ENCODE measurements at places on chromosomes 12 and 14.

- no peak for DNase-seq
These were observed 3.2 kb downstream of the OR4K2 start for GRCh38 chr14:19878029-19878642.

- DNase-seq = no peak
These were observed 36.5 kb upstream of the KICS2 start for GRCh38 chr12:64258576-64258975.

- no peak for DNase-seq
These were observed 926.2 kb downstream of the VRK1 start for GRCh38 chr14:97723351-97723750.

- peak; percentile 36 for DNase-seq
These were observed 175.2 kb upstream of the ATP2B1 start for GRCh38 chr12:89883630-89884389.

DNA sequence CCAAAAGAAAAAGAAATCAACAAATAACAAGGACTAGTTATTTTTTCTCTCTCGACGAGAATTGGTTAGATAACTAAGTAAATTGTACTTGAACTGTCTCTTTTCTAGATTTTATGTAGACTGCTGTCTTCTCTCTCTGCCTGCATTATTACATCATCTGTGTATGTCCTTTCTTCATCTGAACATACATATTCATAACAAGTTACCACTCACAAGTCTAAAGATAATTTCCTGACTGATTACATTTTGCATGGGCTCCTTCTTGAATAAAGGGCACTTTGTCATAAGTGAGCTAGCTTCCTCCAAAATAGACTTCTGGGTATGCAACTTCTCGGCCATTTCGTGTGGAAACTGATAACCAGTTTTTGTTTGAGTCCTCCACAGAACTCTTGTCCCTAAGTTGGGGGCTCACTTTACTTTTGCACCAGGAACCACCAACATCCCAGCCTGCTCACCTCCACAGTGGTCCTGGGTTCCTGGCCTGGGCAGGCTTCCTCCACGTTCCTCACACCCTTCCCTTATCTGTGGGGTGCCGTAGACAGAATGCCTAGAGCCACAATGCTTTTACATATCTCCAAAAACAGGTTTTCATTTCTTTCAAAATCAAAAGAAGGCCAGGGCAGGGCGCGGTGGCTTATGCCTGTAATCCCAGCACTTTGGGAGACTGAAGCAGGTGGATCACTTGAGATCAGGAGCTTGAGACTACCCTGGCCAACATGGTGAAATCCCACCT lies 6.2 kb upstream of the DDX47 start:
- no peak for DNase-seq

GRCh38 chr14:92439537-92440344 lies 73.8 kb upstream of the RIN3 start:
- DNase-seq = no peak

DNA sequence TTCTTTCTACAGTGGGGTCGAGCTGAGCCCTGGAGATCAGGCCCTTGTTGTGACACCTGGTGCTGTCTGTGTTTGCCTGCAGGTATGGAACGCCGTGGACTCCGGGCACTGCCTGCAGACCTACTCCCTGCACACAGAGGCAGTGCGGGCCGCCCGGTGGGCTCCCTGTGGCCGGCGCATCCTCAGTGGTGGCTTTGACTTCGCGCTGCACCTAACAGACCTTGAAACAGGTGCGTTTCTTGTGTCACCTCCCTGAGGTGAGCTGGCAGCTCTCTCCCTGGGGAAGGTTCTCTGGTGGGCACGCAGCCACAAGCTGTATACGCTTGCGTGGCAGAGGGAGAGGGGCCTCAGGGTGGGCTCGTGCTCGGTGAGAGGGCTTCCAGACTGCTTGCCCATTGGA lies 119.3 kb downstream of the BEGAIN start:
- DNase-seq = no peak

DNA sequence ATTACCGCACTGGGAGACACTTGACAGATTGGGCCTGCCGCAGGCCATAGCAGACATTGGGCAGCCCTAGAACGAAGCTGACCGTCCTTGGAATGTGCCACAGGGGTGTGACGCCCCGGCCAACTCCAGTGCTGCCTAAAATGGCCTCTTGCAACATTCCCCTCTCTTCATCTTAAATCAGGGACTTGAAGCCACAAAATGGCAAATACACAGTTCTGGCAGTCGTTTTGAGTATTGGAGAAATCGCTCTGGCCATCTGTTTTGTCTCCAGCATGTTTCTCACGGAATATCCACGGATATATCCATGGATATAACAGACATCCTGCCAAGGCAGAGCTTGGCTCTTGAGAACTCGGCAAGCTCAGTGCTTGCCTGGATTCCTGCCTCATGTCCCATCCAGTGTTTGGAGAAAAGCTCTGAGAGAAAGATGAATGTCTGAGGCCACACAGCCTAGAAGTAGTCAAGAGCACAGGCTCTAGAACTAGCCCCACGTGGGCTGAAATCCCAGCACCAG lies 158.4 kb downstream of the CHST11 start:
- peak; percentile 60 for DNase-seq

DNA sequence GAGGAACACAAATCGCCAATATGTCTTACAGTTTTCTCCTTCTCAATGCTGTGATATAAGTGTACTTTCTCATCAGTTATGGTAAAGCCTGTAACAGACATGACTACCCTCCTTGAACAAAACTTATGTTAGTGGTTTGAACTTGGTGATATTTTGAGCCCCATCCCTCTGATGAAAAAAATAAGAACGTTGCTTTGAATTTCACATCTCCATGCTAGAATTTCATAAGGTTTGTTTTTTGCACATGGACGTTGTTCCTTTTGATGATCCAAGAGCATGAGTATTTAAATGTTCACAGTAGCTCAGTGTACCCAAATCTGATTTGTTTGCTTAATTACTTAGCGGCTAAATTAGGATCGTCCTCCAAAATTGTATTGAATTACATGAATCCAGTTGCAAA lies at the start of gene SLC15A5:
TSS of gene SLC15A5 (minus strand) at position 101 of the 400 bp plus-strand sequence. CDS start at position 101, 0 bp downstream.
- DNase-seq = no peak

DNA sequence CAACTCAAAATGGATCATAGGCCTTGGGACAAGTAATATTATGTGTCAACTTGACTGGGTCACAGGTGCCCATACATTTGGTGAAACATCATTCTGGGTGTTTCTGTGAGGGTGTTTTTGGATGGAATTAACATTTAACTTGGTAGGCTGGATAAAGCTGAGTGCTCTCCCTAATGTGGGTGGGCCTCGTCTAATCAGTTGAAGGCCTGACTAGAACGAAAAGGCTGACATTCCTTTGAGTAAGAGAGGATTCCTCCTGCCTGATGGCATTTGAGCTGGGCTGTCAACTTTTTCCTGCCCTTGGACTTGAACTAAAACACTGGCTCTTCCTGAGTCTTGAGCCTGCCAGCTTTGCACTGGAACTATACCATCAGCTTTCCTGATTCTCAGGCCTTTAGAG lies 93.4 kb upstream of the ESRRB start:
- no peak for DNase-seq

DNA sequence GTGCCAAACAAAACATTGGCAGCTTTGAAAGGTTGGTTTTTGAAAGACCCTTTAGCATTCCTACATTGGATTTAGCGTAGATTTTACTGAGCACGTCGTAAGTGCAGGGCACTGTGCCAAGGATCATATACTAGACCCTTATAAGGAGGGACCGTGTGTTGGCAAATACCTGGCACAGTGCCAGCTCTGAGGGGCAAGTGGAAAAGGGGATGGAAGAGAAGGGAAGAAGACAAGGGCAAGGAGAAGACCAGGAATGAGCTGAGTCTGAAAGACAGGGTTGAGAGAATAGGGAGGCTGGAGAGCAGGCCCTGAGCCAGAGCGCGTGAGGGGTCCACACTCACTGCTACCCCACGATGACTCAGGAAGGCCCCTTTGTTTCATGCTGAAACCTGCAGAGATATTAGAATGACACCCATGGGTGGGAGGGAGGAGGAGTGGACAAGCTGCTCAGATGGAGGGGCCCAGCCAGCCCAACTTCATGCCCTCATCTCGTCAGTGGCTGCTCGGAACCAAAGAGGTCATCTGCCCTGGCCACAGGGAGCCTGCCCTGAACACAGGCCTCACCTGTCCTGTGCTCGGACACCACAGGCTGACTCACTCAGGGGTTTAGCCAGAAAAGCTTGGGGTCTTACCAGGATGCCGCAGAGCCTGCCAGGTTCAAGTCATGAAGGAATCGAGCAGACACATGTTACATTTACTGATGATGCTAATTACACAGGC lies 25.0 kb downstream of the RAB35 start:
- no peak for DNase-seq

- DNase-seq = no peak
These were observed 58.8 kb downstream of the TTC7B start for GRCh38 chr14:90757452-90757851.

DNA sequence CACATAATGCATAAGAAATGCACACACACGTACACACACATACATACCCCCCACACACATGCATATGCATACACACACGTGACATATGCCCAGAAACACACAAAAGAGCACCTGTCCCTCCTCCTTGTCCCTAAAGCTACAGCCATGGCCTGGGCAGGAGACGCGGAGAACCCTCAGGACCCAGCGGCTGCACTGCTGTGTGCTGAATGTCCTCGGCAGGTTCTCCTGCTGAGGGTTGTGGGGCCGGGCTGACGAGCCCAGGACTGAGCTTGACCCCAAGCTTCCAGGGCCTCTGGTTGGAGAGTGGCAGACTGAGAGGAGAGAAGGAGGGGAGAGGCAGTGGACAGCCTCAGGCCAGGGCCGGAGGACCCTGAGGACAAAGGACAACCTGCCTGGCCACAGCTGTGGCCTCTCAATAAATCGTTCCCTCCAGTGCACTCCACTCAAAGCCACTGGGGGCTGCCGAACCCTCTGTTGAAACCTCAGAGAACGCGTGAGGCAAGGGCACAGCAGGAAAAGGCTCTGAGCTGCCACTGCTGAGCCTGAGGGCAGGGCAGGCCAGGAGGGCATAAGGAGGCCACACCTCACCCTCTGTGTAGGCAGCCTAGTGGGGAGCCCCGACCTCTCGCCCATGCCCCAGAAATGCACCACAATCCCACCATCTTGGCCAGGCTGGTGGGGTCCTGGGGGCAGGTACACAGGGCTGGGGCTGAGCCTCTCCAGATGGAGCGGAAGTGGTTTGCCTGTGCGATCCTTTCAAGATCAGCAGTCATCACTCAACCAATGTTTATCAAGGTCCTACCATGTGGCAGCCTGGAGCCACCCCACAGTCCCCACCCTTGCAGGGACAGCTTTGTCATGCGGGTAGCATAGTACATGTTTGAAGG lies 3.1 kb downstream of the CACNA2D4 start:
- peak; percentile 28 for DNase-seq

- DNase-seq = no peak
These were observed 408.7 kb downstream of the ADAMTS20 start for GRCh38 chr12:43143278-43143677.

- peak; percentile 88 for DNase-seq
These were observed at the start of gene FLVCR2 for GRCh38 chr14:75578102-75578785. TSS of gene FLVCR2 (plus strand) at chr14:75578620. CDS start at chr14:75578973, 353 bp downstream.

- DNase-seq = peak; percentile 94
These were observed 15.6 kb upstream of the LRTM2 start for GRCh38 chr12:1804545-1805332.

DNA sequence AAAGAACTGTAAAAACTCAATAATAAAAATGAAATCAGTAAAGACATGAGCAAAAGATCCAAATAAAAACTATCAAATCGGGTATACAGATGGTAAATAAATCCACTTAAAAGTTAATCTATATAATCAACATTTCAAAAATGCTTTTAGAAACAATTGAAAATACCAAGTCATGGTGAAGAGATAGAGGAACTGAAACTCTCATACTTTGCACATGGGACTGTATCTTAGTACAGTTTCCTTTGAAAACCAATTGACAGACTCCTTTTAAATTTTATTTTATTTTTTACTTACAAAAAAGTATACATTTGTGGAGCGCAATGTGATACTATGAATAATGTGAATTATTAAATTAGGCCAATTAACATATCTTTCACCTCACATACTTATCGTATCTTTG lies 98.6 kb upstream of the FAR2 start:
- no peak for DNase-seq

GRCh38 chr12:115023279-115024265 lies 339.6 kb upstream of the TBX3 start:
- DNase-seq = peak; percentile 87

DNA sequence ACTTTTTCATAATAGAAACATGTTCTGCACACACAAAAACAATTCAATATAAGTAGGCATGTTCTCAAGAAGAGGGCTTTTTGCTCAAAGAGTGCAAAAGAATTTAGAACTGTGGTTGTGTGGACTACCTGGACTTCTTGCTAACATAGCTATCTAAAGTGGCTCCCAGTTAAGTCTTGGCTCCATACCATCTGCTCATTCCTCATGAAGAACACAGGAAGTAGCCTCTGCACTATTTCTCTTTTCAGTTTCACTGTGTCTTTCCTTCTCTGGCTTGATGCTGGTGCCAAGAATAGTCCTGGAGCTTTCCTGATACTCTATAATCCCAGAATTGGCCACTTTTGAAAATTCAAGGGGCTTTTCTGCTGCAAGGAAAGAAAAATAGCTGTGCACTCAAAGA lies 127.4 kb downstream of the CCER1 start:
- DNase-seq = no peak

GRCh38 chr12:50488801-50489200 lies 16.0 kb upstream of the DIP2B start:
- DNase-seq = no peak

GRCh38 chr12:29889737-29890136 lies 106.0 kb upstream of the TMTC1 start:
- DNase-seq = peak; percentile 27

- DNase-seq = no peak
These were observed 26.4 kb downstream of the TM7SF3 start for GRCh38 chr12:26987634-26988424.

DNA sequence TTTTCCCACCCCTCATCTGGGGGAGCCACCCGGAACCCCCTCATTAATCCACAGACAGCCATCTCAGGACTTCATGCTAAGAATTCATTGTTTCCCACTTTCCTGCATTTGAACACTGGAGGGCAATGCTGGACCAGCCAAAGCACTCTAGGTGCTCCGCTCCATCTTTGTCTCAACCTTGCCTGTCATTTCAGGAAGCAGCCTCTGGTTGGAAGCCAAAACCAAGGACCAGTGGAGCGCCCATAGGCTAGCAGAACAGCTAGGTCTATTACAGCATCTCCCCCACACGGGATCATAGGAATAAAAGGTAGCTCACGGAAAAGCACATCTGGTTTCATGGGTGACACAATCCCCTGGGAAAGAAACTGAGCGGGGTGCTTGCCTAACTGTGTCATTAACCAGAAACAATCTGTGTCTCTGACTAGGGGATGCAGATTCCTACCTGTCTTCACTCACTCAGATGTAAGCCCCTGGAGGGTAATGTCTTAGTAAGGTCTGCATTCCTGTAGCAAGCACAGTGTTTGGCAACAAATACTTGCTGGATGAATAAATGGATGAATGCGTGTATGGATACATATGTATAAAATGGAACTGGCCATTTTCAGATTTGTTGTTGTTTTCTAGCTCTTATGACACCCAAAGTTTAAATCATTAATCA lies 197.0 kb downstream of the DAD1 start:
- peak; percentile 73 for DNase-seq

- DNase-seq = no peak
These were observed 1136.4 kb upstream of the TMEM132C start for GRCh38 chr12:127130506-127131124.

GRCh38 chr12:63844391-63845341 lies at the start of gene SRGAP1:
TSS of gene SRGAP1 (plus strand) at chr12:63844700. CDS start at chr12:63844817, 117 bp downstream.
- DNase-seq = peak; percentile 79

All from femur (tissue), 1 donor.